ENCODE measurements at places on chromosomes 2 and 18.

DNA sequence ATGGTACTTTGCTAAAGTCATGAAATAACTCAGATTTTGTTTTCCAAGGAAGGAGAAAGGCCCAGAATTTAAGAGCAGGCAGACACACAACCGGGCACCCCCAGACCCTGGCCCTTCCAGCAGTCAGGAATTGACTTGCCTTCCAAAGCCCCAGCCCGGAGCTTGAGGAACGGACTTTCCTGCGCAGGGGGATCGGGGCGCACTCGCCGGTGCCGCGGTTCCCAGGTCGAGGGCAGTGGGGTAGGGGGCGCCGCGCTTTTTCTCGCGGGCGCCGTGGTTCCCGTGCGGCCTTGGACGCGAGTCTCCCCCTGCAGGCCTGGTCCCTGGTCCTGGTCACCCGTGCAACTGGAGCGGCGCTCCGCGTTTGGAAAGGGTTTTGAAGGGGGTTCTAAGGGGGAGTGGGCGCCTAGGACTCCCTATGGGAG, 1.2 kb downstream of the ZNF236 start:
- DNase-seq = peak; percentile 21

GRCh38 chr18:61651145-61651879, 241.5 kb downstream of the RNF152 start:
- no peak for DNase-seq

DNA sequence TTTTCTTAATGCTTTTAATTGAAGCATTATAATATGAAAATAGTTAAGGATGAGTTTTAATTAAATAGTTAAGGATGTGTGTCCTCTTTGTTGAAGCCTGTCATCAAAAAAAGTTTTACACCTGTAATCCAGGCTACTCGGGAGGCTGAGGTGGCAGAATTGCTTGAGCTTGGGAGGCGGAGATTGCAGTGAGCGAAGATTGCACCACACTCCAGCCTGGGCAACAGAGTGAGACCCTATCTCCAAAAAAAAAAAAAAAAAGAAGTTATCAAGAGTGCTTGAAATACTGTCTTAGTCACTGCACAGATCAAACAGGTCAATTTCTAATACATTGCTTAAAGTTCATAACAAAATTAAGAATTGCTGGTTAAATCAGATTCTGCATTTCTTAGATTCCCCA, 193.6 kb downstream of the CD226 start:
- no peak for DNase-seq

GRCh38 chr2:220785178-220785577, 786.9 kb downstream of the EPHA4 start:
- DNase-seq = no peak

DNA sequence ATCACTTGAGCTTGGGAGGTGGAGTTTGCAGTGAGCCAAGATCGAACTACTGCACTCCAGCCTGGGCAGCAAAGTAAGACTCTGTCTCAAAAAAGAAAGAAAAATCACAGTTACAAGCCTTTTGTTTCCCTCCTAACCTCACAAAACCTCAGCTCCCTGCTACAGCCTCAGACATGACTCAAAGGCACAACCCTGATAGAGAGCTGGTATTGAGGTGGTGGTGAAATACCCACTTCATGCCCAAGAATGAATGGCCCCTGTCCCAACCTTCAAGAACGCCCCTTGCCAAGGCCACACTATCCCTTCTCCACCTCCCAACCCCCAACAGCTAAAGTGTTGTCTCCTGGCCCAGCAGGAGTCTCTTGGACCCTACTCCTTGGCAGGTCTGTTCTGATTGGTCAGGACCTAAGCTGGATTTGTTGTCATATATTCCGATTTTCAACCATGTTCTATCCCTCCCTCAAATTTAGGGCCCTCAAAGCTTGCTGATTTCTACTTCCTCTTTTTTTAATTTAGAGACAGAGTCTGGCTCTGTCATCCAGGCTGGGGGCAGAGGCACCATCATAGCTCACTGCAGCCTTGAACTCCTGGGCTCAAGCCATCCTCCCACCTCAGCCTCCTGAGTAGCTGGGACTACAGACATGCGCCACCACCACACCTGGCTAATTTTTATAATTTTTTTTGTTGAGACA, 61.9 kb upstream of the BZW1 start:
- no peak for DNase-seq

- DNase-seq = no peak
Observed at GRCh38 chr2:113886479-113887008, 3.3 kb upstream of the ACTR3 start.

DNA sequence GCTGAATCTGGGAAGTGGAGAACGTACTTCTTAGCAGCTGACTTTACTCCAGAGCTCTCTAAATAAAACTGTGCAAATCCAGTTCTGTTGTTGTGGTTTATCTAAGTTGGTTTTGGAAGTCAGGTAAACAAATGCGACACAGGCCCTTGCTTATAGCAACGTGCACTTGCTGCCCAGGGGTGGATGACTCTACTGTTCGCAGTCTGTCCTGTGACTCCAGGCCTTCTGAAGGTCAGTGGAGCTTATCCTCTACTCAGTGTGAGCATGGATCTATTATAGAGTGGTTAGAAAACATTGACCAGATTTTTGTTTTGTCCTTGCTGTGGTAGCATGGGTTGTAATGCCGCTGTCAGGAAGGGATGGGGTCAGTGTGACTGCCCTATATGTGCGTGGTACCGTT, 89.1 kb downstream of the ZNF236 start:
- DNase-seq = no peak

DNA sequence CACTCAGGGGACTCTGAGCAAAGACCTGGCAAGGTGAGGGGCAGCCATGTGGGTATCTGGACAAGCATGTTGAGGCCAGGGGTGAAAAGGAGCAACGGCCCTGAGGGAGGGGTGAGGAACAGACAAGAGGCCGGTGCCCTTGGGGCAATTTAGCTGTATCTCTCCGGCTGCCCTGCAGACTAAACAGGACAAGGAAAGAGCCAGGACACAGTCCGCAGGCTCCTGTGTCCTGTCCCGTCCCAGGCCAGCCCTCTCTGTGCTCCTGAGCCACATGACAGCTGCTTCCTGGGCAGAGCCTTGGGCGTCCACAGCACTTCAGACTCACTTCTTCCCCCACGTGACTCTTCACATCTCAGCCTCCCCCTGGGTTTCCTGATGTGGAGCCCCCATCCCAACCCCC, 206.1 kb downstream of the KLHL29 start:
- no peak for DNase-seq
